ENCODE measurements at places on chromosomes 5 and 9. TPM values are rescaled to one million over a fixed set of nuclear protein-coding genes. Genes with fewer than 3 reads are reported as not detected.

The PCDHB4 gene
- total RNA-seq: not detected

The KIF4B gene
- 0.05 TPM for total RNA-seq

- no peaks in the 10 kb centered on the region for H3K4me1 ChIP-seq
- DNase-seq: no peak
- H3K36me3 ChIP-seq: no peaks in the 10 kb centered on the region
Observed at GRCh38 chr5:59725392-59725767, 168.1 kb downstream of the PDE4D start.

- no peaks in the 10 kb centered on the region for H3K27me3 ChIP-seq
- H3K4me3 ChIP-seq: no peak overlapping the region
- H3K4me1 ChIP-seq: no peaks in the 10 kb centered on the region
- no peaks in the 10 kb centered on the region for H3K36me3 ChIP-seq
- no peak for DNase-seq
Observed at GRCh38 chr5:67581203-67581602, 384.6 kb upstream of the CD180 start.

DNA sequence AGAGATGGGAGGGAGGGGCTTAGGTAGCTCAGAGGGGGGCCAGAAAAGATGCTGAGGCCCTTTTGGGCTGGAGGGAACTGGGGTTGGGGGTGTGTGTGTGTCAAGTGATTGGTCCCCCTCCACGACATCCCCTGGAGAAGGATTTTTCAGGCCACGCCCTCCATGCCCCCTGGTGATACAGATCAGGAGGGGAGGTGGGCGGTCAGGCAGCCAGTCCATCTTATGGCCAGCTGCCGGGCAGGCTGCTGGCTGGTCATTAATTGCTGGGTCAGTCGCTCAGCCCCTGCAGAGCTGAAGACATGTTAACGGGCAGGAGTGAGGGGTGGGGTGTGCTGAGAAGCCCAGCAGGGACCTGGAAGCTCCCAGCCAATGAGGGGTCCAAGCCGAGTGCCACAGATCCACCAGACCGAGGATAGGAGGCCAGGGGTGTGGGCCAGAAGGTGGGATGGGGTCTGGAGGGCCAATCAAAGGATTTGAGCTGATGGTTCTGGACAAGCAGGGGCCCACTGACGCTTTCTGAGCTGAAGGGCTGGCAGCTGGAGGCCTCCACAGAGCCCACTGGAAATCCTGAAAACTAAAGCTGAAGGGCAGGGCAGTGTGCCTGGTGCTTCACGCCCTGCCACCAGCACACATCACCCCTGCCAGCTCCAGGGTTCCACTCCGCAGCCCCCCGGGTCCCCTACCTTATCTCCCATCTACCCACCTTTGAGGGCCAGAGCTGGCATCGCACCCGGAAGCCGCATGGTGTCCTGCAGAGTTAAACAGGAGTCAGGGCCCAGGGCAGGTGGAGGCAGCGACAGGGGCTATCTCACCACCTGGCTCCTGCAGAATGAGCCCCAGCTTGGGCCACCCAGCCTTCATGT lies 19.1 kb downstream of the PDGFRB start:
- no peak for DNase-seq
- no peak overlapping the region for H3K4me3 ChIP-seq
- peaks cover 3% of the 10 kb centered on the region for H3K4me1 ChIP-seq
- H3K36me3 ChIP-seq: peaks cover 21% of the 10 kb centered on the region
- H3K27ac ChIP-seq: no peak overlapping the region

Data from activated CD8-positive, alpha-beta T cell treated with anti-CD3 and anti-CD28 coated beads, Interleukin-2, amount 10 ng/mL, durations not matched to agents 7 days and 5 days (primary cell).